ENCODE measurements at places on chromosomes 6 and 20.

- no peak for DNase-seq
Measured at GRCh38 chr20:61960836-61961235, 104.8 kb downstream of the TAF4 start.

GRCh38 chr20:17624551-17625245 is 54.8 kb downstream of the DSTN start:
- no peak for DNase-seq

- no peak for DNase-seq
Measured at GRCh38 chr20:733861-734260, 34.4 kb downstream of the SLC52A3 start.

- peak; percentile 71 for DNase-seq
Measured at GRCh38 chr6:13273931-13274706, 54.2 kb downstream of the TBC1D7 start.

GRCh38 chr6:93918258-93918657 is 498.9 kb upstream of the EPHA7 start:
- DNase-seq, result no peak

- DNase-seq, result no peak
Measured at GRCh38 chr6:120077489-120077888, 727.9 kb upstream of the MAN1A1 start.

DNA sequence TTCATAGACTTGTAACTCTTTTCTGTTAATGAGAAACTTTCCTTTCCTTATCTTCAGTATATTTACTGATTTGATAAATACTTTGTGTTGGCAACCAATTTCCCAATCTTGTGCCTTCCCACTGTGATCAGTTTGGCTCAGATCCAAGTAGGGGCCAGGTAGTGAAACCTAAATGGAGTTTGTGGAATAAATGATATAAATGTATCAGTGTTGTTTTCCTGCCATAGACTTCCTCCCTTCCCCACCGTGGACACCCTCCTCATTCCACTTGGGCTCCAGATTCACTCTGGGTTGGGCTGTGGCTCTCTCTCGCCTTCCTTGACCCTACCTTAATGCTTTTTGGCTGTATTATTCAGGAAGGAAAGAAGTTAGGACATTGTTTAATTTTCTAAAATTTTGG is 1.3 kb downstream of the ZKSCAN3 start:
- DNase-seq, result no peak

DNA sequence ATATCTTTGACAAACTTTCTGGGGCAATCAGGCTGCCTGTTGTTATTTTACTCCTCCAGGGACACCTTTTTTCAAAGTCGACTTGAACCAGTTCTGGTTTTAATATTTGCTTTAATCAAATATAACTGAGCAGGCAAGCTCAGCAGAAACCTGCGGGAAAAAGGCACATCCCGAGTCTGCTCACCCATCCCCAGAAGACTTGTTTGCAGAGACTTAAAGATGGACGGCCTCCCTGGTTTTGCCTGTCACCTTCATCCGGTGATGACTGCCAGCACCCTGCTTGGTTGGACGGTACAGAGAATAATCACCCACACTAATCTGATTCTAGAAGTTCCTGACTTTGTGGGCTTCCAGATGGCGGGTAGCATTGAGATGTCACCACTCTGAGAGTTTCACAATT is 36.8 kb downstream of the PPP1R3G start:
- DNase-seq, result no peak

Data from KG1 (cell line).